Esophagus (tissue), 2 donors: ENCODE measurements at places on chromosomes 12 and 14. TPM values are rescaled to one million over a fixed set of nuclear protein-coding genes. Genes with fewer than 3 reads are reported as not detected.

Gene OAS3
- polyA plus RNA-seq: 13.2 TPM

Gene PGF
- 2.5 TPM for polyA plus RNA-seq

Gene LYZ
- 28.7 TPM for polyA plus RNA-seq

Gene CAPZA3
- 0.22 TPM for polyA plus RNA-seq

Gene SYT1
- polyA plus RNA-seq: 0.09 TPM

Gene PDZRN4
- 0.59 TPM for polyA plus RNA-seq

Gene TC2N
- 14.9 TPM for polyA plus RNA-seq

Gene FAM181A
- polyA plus RNA-seq: not detected

Gene GPR162
- polyA plus RNA-seq: 2.5 TPM

Gene CEP170B
- polyA plus RNA-seq: 19.8 TPM

Gene MYG1
- 41.8 TPM for polyA plus RNA-seq

Gene SMCO2
- polyA plus RNA-seq: 1.6 TPM

Gene SIX1
- polyA plus RNA-seq: 0.04 TPM

Gene APOLD1
- 2.4 TPM for polyA plus RNA-seq

Gene CCDC175
- not detected for polyA plus RNA-seq

Gene RNU4-1
- polyA plus RNA-seq: not detected

Gene ATL1
- 3.0 TPM for polyA plus RNA-seq

Gene ZFHX2
- polyA plus RNA-seq: 0.59 TPM

Gene GSG1
- 0.04 TPM for polyA plus RNA-seq

Gene PLCZ1
- not detected for polyA plus RNA-seq

Gene RNF212B
- polyA plus RNA-seq: not detected

Gene KRT80
- polyA plus RNA-seq: 40.9 TPM

Gene CDK17
- 6.5 TPM for polyA plus RNA-seq

Gene GUCY2C
- polyA plus RNA-seq: 0.39 TPM

Gene FKBP11
- 20.4 TPM for polyA plus RNA-seq

Gene P2RX2
- 1.4 TPM for polyA plus RNA-seq

Gene PPM1H
- 0.09 TPM for polyA plus RNA-seq

Gene CD63
- polyA plus RNA-seq: 334 TPM

Gene CLEC1B
- not detected for polyA plus RNA-seq

Gene TROAP
- polyA plus RNA-seq: 23.6 TPM

Gene TNS2
- 32.9 TPM for polyA plus RNA-seq

Gene TRIAP1
- polyA plus RNA-seq: 28.0 TPM

Gene LRRC10
- polyA plus RNA-seq: not detected

Gene DLK1
- polyA plus RNA-seq: 0.16 TPM

Gene PDE3A
- 0.53 TPM for polyA plus RNA-seq

Gene FZD10
- 18.7 TPM for polyA plus RNA-seq

Gene KRT77
- 0.06 TPM for polyA plus RNA-seq

Gene SYCP3
- 0.33 TPM for polyA plus RNA-seq

Gene RNASE7
- 92.8 TPM for polyA plus RNA-seq

Gene PUS7L
- 1.9 TPM for polyA plus RNA-seq

Gene AMDHD1
- polyA plus RNA-seq: 0.33 TPM

Gene MMAB
- polyA plus RNA-seq: 50.3 TPM
